Lower lobe of right lung (tissue), 2 donors: ENCODE measurements at places on chromosomes 7 and 10. TPM values are rescaled to one million over a fixed set of nuclear protein-coding genes. Genes with fewer than 3 reads are reported as not detected.

SP8 gene
- total RNA-seq: not detected

SEC61A2 gene
- 5.3 TPM for total RNA-seq

KLF6 gene
- 242 TPM for total RNA-seq

CYP26C1 gene
- total RNA-seq: 0.27 TPM

PRPS1L1 gene
- total RNA-seq: not detected

TMEM273 gene
- total RNA-seq: 48.5 TPM

MICALL2 gene
- total RNA-seq: 28.9 TPM

GDF2 gene
- total RNA-seq: not detected

CRHR2 gene
- total RNA-seq: not detected

MTERF1 gene
- total RNA-seq: 11.5 TPM

ATG9B gene
- 0.38 TPM for total RNA-seq

HKDC1 gene
- total RNA-seq: 5.9 TPM

OAT gene
- 54.2 TPM for total RNA-seq

PHKG1 gene
- total RNA-seq: 1.1 TPM

CUBN gene
- total RNA-seq: 2.2 TPM

CHN2 gene
- 14.2 TPM for total RNA-seq

VGF gene
- total RNA-seq: 0.15 TPM

TUBGCP2 gene
- 54.5 TPM for total RNA-seq

SCART1 gene
- total RNA-seq: 2.4 TPM
